Fibroblast of skin of abdomen (primary cell): ENCODE measurements at places on chromosomes 5 and 9.
A peak's percentile ranks its signal among the peaks of the same experiment; 100 is the strongest.

DNA sequence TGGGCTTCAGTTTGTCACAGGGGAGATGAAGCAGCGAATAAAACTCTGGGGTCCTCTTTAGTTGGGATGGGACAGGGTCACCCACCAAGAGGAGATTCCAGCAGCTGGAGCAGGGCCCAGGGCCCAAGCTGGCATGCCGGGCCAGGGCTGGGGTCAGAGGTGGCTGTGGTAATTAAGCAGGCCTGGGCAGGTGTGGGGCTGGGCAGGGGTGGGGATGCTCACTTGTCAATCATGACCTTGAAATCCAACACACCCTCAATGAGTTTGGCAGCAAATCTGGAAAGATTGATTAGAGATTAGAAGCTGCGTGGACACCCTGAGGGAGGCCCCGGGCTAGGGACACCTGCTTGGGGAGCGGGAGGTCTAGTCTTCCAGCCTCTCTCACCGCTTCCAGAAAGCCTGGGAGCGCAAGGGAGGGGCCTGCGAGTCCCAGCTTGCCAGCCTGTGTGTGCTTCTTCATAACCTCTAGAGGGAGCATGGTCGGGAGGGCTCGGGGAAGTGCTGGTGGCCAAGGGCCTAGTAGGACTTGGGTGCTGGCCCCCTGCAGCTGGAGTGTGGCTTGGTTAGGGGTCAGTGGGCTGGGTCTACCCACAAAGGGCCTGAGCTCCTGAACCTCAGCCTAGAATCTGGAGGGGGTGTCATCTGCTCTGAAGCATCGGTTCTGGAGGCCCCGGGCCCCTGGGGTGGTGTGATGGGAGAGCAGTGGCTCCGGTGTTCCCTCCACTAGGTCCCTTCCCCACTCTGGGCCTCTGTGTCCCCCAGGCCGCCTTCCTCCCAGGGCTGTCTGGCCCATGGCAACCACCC, 7.6 kb downstream of the CRAT start:
- DNase-seq: peak; percentile 53

GRCh38 chr5:170211575-170212334, 21.0 kb upstream of the C5orf58 start:
- no peak for DNase-seq

- peak; percentile 74 for DNase-seq
These were observed 106.2 kb upstream of the TUT7 start for GRCh38 chr9:86460216-86461002.

DNA sequence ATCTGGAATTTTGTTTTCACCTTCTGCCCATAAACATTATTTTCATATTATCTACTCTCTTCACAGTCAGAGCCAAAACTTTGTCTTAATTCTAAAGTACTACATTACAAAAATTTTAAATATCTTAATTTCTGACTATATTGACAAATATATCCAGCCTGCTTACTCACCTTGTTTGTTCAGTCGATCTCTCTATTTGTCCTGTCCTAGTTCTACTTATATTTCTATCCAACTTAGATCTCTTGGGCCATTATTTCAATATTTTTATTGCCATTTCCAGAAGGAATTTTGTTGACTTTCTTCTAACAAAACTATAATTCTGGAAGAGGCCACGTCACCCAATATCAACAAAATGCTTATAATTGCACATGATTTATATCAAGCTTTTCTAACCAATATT, 652.8 kb upstream of the CTNND2 start:
- DNase-seq: no peak

DNA sequence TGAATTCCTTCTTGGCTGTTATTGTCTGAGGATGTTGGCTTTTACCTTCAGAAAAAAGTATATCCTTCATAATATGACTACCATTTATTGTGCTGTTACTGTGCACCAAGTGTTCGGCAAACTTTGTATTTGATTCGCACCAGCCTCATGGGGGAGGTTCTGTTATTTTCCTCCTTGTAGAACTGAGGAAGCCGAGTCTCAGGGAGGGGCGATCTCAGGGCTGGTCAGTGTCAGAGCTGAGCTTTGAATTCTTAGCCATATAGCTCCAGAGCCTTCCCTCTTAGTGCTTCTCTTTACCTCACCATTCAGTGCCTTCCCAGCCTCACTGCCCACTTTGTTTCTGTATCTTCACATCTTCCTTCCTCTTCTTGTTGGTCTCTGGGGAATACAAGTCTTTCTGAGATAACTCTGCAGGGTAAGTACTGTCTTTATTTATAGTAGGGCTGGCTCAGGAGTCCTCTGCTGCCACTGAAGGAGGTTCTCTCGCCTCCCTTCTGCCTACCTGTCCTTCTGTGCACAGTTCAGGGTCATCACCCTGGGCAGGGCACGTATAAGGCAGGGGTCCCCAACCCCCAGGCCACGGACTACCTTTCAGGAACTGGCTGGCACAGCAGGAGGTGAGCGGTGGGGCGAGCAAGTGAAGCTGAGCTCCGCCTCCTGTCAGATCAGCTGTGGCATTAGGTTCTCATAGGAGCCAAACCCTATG, 48.4 kb downstream of the GALNT10 start:
- DNase-seq: no peak

DNA sequence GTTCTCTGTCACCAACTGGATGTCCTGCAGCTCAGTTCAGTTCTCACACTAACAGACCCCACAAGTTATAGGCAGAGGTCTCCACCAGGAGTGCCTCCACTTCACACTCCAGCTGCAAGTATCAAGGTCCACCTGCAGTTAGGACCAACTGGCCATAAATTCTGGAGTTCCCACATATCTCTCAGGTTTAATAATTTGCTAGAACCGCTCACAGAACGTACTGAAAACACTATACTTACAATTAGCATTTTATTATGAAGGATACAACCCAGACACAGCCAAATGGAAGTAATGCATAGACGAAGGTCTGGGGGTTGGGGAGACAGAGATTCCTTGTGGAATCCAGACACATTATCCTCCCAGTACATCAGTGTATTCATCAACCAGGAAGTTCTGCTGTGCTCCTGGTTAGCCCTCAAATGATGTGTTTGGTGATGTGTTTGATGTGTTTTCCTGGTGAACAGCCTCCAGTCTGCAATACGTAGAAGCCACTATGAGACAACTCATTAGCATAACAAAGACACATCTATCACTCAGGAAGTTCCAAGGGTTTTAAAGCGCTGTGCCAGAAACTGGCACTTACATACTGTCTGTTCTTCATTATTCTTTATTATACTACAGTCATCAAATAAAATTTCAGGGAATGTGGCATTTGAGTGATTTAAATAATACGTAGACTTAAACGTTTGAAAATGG, 25.4 kb downstream of the OGN start:
- peak; percentile 97 for DNase-seq

DNA sequence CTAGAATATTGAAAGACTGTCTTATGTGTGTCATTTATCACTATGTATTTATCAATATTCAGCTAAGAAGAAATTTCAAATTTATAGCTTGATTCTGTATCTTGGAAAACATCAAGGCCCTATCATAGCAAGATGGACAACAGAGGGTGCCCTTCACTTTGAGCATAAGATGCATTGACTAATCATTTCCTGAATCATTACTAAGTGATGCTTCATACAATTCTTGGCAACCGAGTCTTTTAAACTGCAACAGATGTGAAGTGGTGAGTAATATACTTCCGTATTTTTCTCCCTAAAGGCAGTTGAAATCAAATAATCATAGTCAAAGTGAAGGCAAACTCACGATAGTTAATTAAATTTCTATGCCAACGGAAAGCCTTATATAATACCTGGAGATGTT, 318.6 kb upstream of the RGMB start:
- peak; percentile 96 for DNase-seq

GRCh38 chr9:96342571-96343245, 40.7 kb upstream of the HSD17B3 start:
- DNase-seq: no peak

- DNase-seq: no peak
These were observed 211.1 kb downstream of the EFNA5 start for GRCh38 chr5:107459605-107460004.

DNA sequence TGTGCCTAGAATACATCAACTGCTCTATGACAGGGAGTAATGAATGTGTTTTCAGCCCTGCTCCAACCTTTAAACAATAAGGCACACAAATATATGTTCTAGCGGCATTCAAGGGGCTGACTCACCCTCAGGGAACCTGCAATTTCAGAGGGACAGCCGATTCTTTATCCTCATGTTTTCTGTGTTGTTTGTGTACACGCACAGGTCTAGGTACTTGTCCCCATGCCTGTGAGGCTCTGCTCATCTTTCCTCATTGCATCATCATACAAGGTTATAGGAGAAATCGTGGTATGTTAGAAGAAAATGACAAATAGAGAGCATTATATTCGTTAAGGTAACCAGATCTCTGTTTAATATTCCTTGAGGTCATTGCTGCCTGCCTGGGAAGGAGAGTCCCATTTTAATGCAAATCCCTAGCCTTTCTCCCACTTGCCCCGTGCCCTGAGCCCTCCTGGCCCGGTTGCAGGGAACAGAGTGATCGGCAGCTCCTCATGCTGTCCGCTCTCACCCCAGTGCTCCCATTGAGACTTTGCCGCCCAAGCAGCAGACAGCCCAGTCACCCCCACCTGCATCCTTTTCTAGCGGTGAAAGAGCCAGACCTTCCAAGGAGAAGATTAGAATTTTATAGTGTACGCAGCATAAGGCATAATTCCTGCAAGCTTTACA, 14.6 kb downstream of the MAP1B start:
- no peak for DNase-seq

DNA sequence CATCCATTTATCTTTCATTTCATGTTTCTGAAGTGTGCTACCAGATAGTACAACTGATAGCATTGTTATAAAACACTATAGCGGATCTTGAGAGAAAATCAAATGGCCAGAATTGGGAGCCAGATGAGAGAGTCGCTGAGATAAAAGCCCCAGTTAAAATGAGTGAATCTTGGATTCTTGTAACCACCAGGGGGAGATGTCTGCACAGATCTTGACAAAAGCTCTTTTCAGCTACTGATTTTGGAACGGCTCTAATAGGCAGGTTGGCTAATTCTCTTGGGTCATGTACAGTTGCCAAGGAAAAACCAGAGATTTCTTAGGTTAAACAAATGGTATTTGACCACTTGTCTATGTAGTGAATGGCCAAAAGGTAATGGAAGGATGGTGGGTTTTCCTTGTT, 21.7 kb downstream of the F2RL2 start:
- peak; percentile 69 for DNase-seq

DNA sequence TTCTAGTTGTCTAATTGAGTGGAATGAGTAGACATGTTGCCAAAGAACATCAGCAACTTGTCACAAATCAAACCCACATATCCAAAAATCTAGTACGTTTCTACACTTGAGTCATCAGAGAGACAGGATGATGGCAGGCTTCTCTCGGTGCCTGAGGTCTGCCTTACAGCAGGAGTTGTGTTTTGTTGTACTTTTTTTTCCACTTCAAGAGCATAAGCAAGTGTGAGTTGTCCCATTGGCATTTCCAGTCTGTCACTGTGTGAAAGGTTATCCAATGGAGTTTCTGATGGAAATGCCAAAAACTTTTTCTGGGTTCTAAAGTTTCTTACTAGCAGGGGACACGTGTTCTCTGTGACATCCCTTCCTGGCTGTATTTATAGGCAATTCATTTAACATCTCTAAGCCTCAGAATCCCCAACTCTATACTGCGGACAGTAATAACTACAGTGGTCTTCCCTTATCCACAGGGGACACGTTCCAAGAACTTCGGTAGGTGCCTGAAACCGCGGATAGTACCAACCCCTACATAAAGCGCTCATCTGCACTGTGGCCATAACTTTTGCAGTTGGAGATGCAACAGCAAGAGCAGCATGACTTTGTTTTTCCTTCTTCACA, 246.5 kb downstream of the SYK start:
- DNase-seq: peak; percentile 83

DNA sequence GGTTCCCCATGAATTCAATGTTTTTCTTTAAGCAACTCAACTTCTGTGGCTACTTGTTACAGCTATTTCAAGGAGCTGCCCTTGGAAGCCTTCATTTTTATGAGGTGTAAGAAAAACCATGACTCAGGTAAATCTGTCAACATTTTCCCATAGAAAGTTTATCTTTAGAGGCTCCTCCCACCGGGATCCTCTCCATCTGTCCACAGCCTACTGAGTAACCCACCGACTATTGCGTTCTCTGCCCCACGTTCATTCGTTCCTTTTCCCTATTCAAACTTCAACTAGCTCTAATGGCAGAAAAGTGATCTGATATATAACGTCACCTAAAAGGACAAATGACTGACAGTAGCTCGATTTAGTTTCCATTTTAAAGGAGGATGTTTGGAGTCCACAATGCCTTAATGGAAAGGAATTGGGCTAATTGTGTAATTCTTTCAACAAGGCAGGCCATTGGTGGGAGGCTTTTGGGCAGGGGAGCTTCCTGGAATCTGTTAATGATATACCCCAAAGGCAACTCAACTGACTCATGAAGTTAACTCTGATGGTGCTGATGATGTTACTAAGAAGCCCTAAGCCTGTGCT, 29.3 kb upstream of the NR3C1 start:
- DNase-seq: no peak

- DNase-seq: no peak
These were observed 191.9 kb downstream of the ZSWIM6 start for GRCh38 chr5:61523997-61524396.

DNA sequence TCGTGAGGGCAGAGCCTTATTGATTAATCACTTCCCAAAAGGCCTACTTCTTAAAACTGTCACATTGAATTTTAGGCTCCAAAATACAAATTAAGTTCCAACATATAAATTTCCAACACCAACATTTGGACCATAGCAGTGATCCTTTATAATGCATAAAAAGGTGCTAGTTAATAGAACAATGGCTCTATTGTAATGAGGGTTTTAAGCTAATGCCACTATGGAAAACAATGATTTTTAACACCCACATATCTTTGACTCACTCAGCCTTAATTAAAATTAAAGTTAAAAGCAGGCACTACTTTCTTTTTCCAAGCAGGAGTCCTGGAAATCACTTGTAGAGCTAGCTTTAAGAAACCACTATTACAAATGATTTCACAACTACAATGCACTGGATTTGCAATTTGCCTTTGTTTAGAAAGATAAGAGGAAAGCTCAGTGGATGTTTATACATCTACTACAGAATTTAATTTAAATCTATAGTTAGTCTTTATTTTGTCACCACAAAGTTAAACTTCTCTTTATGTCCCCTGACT, 41.8 kb downstream of the DPYSL3 start:
- no peak for DNase-seq

DNA sequence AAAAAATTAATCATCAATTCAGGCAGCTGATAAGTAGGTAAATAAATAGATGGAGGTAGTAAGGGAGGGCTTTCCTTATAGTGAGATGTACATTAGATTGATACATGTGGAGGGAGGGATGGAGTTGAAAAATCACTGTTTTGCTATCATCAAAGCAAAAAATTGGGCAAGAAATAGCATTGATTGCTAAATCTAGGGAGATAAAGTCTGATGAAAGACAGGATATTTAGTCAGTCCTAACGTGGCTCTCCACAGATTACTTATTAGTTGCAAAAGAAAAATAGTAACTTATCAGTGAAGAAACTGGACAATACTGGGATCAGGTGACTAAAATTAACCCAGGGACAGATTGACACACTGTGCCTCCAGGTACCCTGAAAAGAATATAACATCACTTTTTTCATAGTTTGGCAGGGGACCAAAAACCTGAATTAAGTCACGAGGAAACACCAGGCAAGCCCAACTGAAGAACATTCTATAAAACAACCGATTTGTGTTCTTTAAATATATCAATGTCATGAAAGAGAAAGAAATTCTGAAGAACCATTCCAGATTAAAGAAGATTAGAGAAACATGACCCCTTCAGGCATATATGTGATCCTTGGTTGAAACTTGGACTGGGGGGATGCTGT, 27.1 kb upstream of the GOLPH3 start:
- peak; percentile 14 for DNase-seq

GRCh38 chr5:1239505-1240251, 14.5 kb downstream of the SLC6A18 start:
- DNase-seq: no peak
